ENCODE measurements at places on chromosomes 16 and 17.

DNA sequence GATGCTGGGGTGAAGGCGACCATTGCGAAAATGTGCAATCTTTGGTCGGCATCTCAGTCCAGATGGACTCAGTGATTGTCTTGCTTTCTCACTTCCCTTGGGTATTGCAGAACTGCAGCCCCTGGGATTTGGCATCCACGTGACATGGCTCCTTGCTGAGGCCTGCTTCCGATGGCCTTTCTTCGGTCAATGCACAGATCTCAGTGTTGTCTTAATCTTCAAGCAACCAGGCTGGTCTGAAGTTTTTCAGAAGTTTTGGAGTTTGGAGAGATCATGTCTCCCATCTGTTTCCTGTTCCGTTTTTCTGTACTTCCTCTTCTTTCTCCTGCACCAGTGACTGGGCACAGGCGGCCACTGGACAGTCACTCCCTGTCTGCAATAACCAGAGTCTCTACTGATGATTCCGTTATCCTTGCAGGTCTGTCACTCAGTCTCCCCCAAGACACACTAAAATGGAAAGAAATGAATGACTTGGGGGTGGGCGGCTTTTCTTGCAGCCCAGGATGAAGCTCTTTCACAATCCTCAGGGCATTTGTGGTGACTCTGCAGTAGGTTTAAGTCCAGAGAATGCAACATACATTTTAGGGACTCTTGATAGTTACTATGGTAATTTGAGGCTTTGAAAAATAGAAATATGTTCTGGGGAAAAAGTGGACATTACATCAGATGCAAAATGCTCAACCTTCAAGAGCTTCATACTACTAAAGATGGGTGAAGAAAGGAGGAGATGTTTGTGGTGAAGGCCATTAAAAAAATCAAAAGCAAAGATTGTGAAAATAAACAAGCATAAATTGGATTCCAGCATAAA, 106.3 kb upstream of the ZFHX3 start:
- DNase-seq = peak; percentile 6

DNA sequence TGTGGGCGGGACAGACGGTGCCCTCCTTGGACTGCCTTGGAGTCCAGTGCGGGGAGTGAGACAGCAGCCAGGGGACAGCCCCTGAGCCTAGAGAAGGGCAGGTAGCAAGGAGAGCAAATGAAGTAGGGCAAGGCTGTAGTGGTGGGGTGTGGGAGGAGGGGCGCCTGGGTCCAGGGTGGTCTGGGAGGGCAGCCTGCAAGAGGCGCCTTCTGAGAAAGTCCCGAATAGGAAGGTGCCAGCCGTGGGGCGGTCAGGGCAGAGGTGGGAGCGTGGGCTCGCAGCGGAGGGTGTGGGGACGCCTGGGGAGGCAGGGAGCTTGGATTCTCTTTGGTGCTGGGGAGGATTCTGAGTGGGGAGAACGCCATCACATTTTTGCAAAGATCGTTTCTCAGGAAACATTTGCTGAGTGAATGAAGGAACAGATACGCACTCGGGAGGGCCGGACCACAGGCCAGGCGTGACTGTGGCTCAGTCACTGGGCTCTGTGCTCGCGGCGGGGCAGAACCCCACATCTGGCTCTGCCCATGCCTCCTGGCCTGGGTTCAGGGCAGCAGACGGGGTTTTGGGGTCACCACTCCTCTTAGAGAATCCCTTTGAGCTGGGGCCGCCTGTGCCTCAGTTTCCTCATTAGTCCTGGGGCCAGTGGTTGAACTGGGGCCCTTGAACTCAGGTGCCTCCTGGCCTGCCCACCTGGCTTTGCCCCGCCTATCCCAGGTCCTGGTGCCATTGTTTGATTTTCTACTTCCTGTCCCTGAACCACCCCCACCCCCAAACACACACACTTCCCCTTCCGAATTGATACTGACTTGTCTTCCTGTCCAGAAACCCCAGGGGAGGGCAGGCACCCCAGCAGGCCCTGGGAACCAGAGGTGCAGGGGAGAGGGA, 4.2 kb downstream of the SNN start:
- DNase-seq = no peak

DNA sequence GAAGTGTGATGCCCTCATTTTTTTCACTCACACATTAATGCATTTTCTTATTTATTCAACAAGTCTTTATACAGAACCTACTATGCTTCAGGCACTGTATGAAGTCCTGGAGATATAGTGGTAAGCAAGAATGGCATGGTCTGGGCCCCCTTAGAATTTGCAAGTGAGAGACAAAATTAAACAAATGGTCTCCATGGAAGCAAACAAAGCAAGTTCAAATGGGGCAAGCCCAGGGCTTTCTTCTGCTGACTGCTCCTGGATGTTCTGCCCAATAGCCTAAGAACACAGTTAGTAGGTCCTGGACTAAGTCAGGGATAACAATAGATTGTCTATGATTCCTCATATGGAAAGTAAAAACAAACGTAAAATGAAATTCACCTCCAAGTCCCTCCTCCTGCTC, 31.3 kb upstream of the DDX52 start:
- no peak for DNase-seq

DNA sequence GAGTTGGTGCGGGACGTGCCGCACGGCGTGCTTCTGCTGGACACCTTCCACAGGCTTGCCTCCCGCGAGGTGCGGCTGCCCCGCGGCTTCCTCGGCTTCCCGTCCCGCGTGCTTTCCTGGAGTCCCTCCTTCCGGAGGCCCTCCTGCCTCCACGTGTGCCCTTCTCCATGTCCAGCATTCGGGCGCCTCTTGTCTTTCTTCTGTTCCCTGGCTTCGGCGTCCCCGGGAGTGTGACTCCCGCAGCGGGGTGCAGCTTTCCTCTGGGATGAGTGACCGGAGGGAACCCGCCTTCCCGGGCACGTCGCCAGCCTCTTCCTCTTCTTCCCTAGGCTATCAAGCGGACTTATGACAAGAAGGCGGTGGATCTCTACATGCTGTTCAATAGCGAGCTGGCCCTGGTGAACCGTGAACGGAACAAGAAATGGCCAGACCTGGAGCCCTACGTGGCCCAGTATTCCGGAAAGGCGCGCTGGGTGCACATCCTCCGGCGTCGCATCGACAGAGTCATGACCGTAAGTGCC, 23.0 kb downstream of the DNAH2 start:
- no peak for DNase-seq

DNA sequence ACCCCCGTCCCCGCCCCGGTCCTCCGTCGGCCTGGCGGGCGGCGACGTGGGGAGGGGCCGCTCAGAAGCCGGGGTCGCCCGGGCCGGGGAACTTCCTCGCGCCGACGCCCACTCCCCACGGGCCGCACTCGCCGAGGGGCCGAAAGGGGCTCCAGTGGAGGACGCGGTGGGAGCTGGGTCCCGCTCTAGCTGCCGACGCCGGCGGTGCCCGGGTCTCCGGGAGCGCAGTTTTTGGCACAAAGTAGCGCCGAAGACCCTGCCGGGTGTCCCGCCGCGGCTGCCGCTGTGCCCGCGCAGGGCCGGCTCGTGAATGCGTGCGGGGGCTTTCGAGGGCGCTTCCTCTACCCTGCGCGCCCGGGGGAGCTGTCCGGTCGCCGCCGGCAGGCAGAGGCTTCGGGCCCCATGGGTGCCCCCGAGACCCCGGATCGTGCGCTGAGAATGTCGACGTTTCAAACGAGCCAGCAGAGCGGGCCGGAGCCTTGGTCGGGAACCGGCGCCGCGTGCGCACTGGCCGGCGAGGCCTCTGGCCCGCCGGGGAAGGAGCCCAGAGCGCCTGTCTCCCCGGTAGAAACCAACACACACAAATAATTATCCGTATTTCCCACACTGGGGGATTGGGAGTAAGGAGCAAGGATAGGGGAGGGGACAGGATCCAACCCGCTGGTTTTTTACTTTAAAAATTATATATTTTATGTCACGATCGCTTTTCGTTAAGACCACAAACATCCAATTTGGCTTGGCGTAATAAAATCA, 46.6 kb upstream of the SLC38A10 start:
- no peak for DNase-seq

DNA sequence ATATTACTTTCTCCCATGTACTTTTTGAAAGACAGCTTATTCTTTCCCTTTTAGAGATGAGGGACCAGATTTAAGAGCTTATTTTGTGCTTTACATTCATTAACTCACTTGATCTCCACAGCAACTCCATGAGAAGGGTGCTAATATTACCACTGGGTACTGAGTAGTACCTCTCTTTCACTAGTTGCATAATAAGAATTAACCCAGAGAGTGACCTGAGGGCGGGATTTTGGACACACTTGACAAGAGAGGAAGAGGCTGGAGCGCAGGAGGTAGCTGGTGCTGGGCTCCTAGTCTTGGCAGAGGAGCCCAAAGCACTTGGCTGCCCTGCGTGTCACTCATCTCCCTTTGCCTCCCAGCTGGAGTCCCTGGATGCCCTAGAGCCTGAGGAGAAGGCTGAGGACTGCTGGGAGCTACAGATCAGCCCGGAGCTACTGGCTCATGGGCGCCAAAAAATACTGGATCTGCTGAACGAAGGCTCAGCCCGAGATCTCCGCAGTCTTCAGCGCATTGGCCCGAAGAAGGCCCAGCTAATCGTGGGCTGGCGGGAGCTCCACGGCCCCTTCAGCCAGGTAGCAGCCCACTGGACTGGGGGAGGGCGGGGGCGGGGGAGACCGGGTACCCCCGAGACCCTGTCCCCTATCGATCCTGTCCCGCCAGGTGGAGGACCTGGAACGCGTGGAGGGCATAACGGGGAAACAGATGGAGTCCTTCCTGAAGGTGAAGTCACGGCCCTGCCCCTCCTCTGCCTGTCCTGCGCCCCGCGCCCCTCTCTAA, 1.7 kb upstream of the MAZ start:
- DNase-seq = no peak

DNA sequence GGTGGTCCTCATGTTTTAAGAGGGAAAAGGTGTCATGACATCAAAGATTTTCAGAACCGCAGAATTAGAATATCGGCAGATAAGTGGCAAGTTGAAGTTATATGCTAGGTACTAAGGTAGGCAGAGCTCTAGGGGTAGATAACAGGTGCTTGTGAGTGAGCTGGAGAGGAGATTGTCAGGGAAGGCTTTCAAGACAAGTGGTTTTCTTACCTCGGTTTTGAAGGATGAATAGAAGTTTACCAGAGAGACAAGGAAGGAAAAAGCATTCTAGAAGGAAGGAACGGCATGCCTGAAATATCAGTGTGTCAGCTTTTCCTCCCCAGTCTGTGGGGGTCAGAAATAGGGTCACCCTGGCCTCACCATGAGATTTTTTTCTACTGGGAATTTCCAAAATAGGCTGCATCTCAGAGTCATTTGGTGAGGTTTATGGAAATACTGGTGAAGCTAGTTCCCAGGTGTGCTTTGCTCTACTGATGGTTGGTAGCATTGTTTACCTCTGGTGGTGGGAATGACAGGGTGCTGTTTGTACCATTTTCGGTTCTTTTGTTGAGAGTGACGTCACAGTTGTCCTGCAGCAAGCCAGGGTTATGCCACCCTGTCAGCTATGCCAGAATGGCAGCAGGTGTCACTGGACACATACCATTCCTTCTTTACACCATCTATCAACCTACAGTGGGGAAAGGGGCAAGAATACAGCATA, 112.5 kb downstream of the MSI2 start:
- DNase-seq = no peak

DNA sequence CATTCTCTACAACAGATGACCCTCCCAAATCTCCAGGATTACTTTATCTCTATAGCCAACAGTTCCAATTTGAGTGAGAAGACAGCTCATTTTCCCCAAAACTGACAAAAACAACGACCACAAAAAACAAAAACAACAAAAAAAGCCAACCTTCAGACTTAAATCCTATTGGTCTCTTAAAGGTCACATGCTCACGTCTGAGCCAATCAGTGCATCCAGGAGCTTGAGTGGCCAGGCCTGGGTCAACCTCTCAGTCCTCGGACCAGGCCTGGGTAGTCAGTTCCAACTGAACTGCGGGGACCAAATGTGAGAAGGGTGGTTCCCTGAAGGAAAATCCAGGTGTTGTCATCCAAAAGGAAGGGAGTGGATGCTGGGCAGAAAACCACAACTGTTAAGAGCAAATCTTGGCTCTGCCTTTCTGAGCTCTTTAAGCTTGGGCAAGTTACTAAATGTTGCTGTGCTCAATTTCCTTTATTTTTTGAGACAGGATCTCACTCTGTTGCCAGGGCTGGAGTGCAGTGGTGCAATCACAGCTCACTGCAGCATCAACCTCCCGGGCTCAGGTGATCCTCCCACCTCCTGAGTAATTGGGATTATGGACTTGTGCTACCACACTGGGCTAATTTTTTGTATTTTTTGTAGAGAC, 43.0 kb upstream of the MSI2 start:
- no peak for DNase-seq

DNA sequence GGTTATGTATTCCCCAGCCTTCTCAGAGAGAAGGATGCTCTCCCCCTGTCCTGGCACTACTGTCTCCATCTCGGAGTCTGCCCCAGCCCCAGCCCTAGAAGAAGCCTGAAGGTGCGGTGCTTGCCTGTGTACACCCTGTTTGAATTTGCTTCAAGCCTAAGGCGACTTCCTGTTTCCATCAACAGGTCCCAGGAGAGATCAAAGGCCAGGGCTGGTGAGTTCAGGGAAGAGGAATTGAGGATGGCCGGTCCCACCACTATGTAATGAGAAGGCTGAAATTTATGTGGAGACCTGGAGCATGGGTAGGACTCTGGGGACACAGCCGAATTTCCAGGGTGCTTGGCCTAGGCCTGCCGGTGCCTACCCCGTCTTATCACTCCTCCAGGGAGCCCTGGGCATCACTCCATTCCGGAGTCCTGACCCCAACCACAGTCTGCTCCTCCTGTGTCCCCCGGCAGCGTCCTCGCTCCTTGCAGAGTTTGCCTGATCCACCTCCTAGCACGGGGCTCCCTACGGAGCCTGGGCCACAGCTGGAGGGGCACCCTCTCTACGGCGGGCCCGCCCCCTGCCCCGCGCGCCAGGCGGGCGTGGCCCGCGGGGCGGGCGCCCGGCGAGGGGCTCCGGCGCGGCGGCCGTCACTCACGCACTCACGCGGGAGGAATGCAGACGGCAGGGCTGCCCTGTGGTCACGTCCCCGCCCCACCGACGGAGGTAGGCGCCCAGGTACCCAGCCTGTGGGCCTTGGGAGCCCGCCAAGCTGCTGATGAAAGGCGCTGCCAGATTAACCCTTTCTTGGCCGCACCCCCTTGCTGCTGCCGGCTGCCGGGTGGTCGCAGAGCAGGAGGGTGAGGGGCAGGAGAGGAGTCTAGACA, 53.8 kb upstream of the TAC4 start:
- no peak for DNase-seq

GRCh38 chr17:58334661-58335060, 6.1 kb upstream of the TSPOAP1 start:
- no peak for DNase-seq

- no peak for DNase-seq
These were observed 479 bp upstream of the ZNF207 start for GRCh38 chr17:32349503-32349853.

- DNase-seq = no peak
These were observed 53.0 kb downstream of the N4BP1 start for GRCh38 chr16:48556913-48557351.

GRCh38 chr17:11916091-11916490, 81.2 kb downstream of the ZNF18 start:
- no peak for DNase-seq

GRCh38 chr17:50598487-50598886, 36.2 kb upstream of the ABCC3 start:
- no peak for DNase-seq

DNA sequence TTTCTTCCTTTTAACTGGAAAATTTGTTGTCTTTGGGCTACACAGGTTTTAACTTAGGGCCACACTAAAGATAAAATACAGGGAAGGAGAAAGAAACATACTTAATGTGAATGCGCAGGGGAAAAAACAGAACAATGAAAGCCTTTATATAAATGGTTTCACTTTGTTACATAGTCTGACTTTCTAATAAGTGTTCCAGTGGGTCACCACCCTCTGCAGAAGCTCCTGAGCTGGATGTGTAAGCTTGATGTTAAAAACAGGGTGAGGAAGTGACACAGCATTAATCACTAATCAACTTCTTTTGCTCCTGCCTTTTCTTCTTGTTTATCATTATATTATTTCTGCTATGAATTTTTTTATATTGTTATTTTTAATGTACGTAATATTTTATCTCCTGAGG, 445.6 kb upstream of the CA10 start:
- no peak for DNase-seq
